ENCODE measurements at places on chromosomes 3 and 15.

- H3K4me3 ChIP-seq, result no peak overlapping the region
- H3K36me3 ChIP-seq, result peaks cover 11% of the 10 kb centered on the region
- H3K4me1 ChIP-seq, result peaks cover 22% of the 10 kb centered on the region
- no peaks in the 10 kb centered on the region for H3K27me3 ChIP-seq
These were observed 172.1 kb downstream of the LRTM1 start for GRCh38 chr3:54755756-54756155.

DNA sequence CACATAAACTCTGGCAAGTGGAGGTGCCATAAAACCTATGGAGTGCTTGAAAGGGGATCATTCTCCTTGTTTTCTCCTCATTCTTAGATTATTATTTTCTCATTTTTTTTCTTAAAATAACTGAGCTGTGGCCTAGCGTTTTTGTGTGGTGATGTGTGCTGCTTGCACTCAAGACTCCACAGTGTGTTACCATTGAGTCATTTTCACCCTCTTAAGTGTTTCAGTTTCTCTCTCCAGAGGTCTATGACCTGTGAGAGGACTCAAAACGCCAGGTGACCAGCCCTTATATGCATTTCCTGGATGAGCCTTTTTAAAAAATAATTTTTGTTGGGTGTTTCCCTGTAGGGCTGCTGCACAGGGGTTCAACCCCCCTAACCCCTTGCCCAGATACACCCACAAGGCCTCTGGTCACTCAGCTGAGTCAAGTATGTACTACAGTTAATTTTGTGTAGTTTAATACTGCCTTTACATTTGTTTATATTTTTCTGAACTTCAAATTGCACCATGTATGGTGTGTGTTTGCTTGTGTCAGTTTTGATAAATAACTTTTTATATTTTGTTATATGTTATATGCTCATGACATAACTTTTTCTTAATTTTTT, 15.4 kb upstream of the BTLA start:
- no peak overlapping the region for H3K27ac ChIP-seq
- DNase-seq, result no peak
- H3K4me1 ChIP-seq, result peaks cover 11% of the 10 kb centered on the region

GRCh38 chr15:25587616-25588340, 149.0 kb upstream of the UBE3A start:
- H3K4me3 ChIP-seq, result no peak overlapping the region
- H3K36me3 ChIP-seq, result peaks cover 13% of the 10 kb centered on the region
- peaks cover 7% of the 10 kb centered on the region for H3K4me1 ChIP-seq
- no peak overlapping the region for H3K27ac ChIP-seq
- no peaks in the 10 kb centered on the region for H3K27me3 ChIP-seq

DNA sequence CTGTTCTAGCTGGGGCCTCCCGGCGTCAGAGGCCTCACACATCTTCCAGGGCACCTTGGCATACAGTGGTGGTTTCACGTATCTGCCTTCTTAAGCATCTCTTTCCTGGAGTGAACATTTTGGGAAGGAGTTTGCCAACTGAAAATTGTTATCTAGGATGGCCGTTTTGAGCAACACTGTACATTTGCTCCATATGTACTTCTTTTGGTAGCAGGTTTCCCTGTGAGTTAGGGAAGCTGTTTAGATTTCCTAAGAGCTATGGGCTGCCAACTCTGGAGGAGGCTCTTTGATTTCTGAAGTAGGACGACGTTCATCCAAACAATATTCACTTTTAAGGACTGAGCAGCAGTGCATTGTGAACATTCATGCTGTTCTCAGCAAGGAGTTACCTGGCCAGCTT, 665.9 kb downstream of the SQOR start:
- H3K36me3 ChIP-seq, result no peaks in the 10 kb centered on the region
- no peaks in the 10 kb centered on the region for H3K27me3 ChIP-seq
- no peak for DNase-seq
- H3K4me1 ChIP-seq, result peaks cover 28% of the 10 kb centered on the region
- H3K27ac ChIP-seq, result no peak overlapping the region

DNA sequence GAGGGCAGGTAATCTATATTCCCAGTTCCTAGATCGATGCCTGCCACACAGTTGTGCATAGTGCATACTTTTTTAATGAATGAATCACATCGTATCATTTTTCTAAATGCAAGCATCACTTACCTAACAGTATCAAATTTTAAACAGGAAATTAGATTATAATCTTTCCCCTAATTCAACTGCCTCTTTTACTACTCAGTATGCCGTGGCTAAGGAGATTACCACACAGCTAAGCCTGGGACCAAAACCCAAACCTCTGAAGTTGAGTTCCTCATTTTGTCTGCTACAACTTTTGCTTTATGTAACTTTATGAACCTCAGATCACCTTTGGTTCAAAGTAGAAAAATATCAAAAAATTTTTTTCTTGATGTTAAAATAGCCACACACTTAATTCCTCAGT, 53.2 kb upstream of the FNDC3B start:
- no peak for DNase-seq
- H3K4me3 ChIP-seq, result no peak overlapping the region
- H3K4me1 ChIP-seq, result no peaks in the 10 kb centered on the region
- H3K27me3 ChIP-seq, result no peaks in the 10 kb centered on the region

- DNase-seq, result no peak
- peak overlapping the region; percentile 54 for H3K27ac ChIP-seq
- H3K27me3 ChIP-seq, result no peaks in the 10 kb centered on the region
- peaks cover 91% of the 10 kb centered on the region for H3K4me1 ChIP-seq
These were observed 32.1 kb downstream of the SPSB4 start for GRCh38 chr3:141083226-141083625.

DNA sequence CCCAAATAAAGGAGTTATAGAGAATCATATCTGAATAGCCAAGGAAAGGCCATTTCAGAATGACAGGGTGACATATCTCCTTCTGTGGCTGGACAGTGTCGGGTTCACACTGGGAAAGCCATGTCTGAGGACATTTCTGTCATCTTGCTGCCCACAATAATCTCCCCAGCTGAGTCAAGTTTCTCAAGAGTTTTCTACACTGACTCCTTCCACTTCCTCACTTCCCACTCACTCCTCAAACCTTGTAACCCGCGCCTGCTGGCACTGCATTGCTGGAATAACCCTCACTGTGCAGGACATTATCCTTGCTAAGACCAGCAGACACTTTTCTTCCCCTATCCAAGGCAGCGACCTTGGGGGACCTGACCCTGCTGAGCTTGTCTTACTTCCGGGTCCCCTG, 5.3 kb upstream of the INSYN1 start:
- no peak overlapping the region for H3K27ac ChIP-seq
- H3K4me3 ChIP-seq, result no peak overlapping the region
- DNase-seq, result no peak
- peaks cover 11% of the 10 kb centered on the region for H3K27me3 ChIP-seq

GRCh38 chr3:112464264-112464663, 35.0 kb downstream of the BTLA start:
- no peak overlapping the region for H3K4me3 ChIP-seq
- no peak overlapping the region for H3K27ac ChIP-seq

GRCh38 chr15:89772932-89773583, 3.1 kb upstream of the MESP2 start:
- H3K27me3 ChIP-seq, result peaks cover 29% of the 10 kb centered on the region
- no peak for DNase-seq
- H3K4me3 ChIP-seq, result no peak overlapping the region
- 0 out of 2 replicates have a peak, but pooled peaks cover 2% of the 10 kb centered on the region for H3K4me1 ChIP-seq
